COLO829 (cell line): ENCODE measurements at places on chromosomes 1 and 21.

DNA sequence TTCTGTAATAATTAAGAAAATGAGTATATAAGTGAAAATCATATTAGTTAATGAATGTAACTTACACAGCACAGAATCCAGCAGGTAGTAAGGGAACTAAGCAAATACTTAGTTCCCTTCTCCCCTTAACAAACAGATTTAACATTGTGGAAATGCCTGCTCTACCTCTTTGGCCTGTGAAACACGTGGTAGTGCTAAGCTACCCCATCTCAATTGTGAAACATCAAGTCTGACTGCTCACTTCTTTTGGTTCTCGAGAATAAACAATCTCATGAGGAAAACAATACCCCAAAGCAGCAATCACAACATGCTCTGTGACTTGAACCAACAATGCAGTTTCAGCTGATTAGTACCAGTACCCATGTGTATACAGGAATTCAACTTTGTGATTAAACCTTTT is 4.7 kb downstream of the MYSM1 start:
- no peak for DNase-seq

DNA sequence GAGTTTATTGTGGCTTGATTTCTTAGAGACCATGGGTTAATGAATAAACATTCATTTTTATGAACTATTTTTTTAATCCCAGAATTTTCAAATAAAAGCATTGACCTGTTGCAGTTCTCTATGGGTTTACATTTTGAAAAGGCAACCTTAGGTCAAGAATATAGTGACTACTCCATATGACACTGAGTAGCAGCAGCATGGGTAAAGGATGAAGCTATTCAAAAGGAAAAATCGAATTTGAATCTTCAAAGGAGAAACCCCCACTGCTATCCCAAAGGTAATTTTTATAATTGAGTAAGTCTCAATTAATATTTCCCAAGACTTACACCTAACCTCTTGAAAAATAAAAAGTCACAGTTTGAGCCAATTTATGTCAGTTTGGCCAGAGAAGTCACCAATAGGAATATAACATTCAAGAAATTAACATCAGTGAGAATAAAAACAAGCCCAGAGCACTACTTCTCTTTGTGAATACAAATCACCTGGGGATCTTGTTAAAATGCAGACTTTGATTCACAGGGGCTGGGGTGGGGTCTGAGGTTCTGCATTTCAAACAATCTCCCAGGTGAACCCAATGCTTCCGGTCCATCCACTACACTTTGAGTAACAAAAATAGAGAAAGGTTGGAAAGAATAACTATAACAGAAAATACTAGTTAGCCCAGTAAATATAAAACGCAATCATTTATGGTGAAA is 39.8 kb downstream of the USP1 start:
- no peak for DNase-seq

GRCh38 chr1:206635978-206636345 is 626 bp downstream of the DYRK3 start:
- DNase-seq, result no peak

DNA sequence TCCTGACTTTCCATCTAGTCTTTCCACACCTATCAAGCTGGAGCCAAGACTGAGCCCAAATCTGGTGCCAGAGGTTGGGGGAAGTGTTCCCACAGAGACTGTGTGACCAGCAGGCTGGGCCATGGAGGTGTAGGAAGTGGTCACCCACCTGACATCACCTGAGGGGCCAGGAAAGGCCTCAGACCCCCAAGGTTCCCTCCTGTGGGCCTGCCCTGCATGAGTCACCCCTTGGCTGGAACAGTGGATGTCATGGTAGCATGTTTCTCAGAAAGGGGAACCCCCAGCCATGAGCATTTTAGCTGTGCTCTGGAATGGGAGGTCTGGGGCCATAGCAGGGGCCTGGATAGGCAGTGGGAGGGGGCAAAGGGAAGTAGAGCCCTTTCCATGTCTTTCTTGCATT is 5.7 kb upstream of the TNFRSF8 start:
- DNase-seq, result no peak

GRCh38 chr1:116873680-116874271 is 35.9 kb upstream of the PTGFRN start:
- DNase-seq, result peak; percentile 66

DNA sequence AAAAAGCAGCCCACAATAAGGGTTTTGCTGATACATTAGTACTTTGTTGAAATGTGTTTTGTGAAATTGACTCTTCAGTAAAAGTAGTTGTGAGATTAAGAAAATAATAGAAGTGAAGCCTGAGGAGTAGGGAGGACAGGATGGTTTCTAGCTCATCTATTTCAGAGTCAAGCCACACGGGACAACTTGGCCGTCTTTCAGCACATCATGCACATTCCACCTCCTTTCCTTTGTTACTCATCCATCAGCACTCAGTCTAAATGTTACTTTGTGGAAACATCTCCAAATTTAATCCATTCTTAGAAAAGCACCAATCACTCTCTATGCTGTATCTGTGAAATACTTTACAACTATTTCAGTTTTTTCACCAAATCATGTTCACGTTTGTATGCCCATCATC is 223.3 kb downstream of the FGGY start:
- no peak for DNase-seq

DNA sequence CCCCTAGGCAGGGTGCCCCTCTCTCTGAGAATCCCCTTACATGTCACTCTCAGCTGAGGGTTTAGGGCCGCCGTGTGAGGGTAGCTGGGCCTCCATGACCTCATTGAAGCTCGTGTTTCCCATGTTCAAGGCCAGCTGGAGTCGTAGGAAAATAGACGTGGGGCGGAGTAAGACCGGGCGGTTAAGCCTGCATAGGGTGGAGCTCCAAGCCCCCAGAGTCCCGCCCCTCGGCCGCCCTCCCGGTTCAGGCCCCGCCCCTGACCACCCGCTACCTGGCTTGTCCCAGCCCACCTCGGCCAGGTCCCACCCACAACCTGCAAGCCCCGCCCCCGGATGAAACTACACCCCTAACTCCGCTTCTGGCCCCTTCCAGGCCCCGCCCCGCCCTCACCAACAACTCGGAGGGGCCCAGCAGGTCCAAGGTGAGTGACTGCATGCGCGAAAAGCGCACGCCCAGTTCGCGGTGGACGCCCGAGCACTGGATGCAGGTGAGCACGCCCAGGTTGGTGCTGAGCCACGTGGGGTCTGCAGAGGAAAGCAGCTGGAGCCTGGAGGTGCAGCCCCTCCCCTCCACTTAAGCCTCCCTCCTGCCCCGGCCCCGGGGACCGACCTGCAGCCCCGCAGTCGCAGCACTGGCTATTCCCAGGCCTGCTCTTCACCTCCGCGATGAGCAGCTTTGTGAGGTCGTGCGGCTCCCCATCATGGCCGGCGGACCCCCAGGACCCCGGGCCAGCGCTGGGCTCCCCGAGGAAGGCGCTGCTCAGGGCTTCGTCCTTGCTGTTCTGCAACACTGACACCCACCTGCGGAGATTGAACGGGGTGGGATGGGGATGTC is 12.2 kb upstream of the TCEA3 start:
- no peak for DNase-seq

DNA sequence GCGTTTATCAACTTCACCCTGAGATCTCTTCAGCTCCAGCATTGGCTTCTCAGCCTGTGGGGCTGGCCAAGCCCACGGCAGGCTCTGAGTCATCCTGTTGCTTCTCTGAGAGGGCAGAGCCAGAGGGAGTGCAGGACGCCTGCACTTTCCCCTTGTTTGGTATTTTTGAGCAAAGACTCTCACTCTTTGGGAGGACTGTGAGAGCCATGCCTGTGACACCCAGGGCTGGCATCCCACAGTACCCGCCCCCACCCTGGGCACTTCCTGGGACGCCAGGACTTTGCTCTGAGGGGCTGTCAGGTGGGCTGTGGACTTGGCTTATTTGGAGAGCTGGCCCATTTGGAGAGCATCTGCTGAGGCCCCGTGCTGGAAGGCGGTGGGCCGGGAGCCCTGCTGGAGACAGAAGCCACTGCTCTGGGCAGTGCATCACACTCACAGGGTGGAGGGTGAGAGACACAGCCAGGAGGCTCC is 37.4 kb downstream of the VANGL1 start:
- DNase-seq, result peak; percentile 76

DNA sequence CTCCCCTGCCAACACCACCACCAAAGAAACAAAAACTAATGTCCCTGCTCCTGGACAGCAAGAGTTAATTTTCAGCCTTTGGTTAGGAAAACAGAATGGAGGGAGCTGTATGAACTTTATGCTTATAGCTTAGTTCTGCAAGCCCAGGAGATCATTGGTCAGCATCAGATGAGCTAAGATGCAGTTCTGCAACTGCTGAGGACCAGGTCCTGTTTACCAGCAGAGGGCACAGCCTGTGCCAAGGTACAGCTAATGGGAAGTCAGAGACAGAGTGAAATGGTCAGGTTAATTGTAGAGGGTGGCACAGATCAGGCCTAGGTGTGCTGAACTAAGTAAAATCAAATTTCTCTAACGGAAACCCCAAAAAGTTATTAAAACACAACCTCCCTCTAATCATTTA is 161.3 kb downstream of the ROR1 start:
- no peak for DNase-seq

GRCh38 chr1:156409439-156409838 is 40.4 kb downstream of the RHBG start:
- no peak for DNase-seq

DNA sequence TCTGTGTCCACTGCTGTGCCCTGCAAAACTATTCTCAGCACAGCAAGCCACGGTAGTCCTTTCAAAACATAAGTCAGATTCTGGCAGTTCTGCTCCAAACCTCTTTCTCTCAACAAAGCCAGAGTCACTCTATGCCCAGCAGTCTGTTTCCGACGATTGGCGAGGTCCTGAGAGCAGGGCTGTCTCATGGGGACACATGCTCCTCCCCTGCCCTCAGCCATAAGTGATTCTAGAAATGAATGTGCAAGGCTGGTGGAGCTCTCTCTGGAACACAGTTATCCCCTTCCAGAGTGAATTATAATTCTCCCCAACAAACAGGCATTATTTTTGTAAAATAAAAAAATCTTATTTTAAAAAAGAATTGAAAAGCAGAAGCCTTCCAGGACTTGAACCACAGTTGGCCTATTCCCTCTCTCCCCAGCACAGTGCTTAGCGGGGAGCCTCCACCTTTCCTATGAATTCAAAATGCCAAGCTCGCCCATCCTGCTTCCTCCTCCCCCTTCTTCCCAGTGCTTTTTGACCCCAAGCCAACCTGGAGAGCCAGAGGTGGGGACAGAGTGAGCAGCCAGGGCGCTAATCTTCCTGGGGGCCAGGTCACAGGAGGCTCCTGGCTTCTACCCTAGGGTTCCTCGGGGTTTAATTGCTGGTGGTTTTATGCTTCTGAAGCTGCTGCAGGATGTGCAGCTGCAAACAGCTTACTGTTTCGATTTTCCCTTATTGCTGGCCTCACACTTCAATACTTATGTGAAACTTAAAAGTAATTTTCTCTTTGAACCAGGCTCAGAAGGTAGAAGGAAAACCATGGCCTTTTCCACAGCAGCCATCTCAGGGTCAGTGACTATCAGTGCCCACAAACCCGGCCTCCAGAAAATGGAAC is 41.1 kb downstream of the KCNJ6 start:
- no peak for DNase-seq

GRCh38 chr21:38990424-38990794 is 184.7 kb downstream of the ETS2 start:
- DNase-seq, result no peak

- peak; percentile 93 for DNase-seq
Measured at GRCh38 chr1:208219659-208220282, 24.4 kb downstream of the PLXNA2 start.

GRCh38 chr21:42145569-42146272 is 73.2 kb upstream of the ABCG1 start:
- DNase-seq, result peak; percentile 91

DNA sequence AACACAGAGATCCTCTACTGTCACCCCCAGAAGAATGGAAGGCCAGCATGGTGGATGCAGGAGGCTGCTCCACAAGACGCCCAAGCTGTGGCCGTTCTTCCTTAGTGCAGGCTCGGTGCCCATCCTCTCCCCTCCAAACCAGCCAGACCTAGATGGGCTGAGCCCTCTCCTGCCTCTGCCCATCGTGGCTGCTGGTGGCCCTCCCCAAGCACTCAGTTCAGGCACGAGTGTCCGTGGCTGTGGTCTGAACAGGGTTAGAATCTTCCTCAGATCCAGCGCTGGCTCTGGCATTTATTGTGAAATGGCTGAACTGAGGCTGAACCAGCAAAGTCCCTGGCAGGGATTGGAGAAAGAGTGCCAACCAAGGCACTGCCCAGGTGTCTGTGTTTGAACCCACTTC is 59.5 kb downstream of the TRIM11 start:
- DNase-seq, result no peak

GRCh38 chr21:24220446-24220845 is 1386.8 kb downstream of the MRPL39 start:
- DNase-seq, result no peak

DNA sequence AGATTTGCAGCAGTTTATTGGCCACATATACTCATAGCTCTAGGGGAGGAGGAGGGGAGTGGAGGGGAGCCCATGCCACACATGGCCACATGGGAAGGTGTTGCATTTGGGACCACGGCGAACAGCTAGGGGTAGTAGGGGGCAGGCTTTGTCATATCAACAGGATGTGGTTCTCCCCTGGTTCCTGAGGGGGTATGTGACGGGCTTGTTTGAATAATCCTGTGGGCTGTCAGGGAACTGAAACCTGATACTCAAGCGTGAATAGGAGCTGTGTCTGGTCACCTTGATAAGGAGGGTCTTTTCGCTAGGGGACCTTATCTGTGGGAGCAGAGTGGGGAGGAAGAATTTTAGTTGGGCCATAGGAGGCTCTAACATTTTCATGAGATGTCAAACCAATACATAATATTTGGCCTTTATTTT is 264.7 kb downstream of the CTH start:
- no peak for DNase-seq

- no peak for DNase-seq
Measured at GRCh38 chr1:204924013-204924759, 53.5 kb downstream of the NFASC start.

GRCh38 chr21:31310750-31311149 is 33.3 kb downstream of the TIAM1 start:
- DNase-seq, result no peak

DNA sequence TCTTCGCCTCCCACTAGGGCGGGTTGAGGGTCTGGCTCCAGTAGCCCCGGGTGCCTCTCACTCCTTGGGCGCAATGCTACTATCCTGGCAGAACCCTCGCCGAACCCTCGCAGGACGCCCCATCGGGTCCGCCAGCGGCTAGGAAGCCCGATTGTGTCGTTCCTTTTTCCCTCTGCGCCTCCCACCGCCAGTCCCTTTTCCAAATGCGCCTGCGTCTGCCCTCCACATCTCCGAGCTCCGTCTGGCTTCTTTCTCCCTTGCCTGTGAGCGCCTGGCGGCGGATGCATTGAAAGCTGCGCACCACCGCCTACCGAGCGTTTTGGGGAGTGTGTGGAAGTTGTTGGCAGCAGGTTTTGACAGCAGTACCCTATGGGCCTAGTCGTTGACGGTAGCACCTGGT is 1.0 kb upstream of the DIRAS3 start:
- no peak for DNase-seq

GRCh38 chr1:157574836-157575235 is 22.5 kb upstream of the FCRL5 start:
- no peak for DNase-seq
